ENCODE measurements at places on chromosomes 3 and 15.

DNA sequence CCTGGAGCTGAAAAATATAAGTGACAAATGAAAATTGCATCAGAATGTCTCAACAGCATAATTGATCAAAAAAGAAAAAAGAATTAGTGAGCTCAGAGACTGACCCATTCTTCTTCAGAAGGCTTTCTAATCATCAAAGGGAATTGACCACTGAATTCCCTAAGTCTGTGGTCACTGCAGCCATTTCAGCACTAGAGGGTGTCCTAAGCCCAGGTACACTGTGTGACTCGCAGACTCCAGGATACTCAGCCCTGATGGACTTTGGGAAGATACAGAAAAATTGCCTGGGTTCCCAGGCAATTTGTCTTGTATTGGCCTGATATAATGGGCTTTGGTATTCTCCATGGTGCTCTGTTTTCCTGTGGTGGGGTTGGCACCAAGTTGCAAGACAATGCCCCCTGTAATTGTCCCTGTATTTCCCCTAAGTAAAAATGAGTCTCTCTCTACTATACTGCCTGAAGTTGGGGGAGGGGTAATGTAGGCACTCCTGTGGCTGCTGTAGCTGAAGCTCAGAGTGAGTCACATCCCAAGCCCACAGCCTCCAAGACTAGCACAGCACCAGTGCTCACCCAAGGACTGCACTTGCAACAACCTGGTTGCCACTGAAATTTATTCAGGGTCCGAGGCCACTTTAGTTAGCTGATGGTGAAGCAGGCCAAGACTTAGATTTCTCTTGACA is 256.0 kb upstream of the STAC start:
- peak; percentile 37 for DNase-seq

GRCh38 chr3:133868186-133868585 is 27.5 kb downstream of the RAB6B start:
- no peak for DNase-seq

DNA sequence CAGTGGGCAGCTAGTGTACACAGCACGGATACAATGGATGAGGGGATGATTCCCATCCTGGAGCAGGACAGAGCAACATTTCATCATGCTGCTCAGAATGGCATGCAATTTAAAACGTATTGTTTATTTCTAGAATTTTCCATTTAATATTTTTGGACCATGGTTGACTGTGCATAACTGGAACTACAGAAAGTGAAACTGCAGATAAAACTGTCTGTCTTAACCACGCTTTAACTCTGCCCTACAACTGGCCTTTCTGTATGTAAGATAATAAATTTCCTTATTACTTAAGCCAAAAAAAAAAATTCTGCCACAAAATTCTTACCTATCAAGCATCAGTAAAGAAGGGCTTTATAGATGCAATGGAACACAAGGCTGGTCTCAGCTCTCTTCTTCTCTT is 33.4 kb downstream of the AP3S2 start:
- DNase-seq: no peak

GRCh38 chr3:184654375-184654774 is 57.5 kb downstream of the MAGEF1 start:
- DNase-seq: no peak

DNA sequence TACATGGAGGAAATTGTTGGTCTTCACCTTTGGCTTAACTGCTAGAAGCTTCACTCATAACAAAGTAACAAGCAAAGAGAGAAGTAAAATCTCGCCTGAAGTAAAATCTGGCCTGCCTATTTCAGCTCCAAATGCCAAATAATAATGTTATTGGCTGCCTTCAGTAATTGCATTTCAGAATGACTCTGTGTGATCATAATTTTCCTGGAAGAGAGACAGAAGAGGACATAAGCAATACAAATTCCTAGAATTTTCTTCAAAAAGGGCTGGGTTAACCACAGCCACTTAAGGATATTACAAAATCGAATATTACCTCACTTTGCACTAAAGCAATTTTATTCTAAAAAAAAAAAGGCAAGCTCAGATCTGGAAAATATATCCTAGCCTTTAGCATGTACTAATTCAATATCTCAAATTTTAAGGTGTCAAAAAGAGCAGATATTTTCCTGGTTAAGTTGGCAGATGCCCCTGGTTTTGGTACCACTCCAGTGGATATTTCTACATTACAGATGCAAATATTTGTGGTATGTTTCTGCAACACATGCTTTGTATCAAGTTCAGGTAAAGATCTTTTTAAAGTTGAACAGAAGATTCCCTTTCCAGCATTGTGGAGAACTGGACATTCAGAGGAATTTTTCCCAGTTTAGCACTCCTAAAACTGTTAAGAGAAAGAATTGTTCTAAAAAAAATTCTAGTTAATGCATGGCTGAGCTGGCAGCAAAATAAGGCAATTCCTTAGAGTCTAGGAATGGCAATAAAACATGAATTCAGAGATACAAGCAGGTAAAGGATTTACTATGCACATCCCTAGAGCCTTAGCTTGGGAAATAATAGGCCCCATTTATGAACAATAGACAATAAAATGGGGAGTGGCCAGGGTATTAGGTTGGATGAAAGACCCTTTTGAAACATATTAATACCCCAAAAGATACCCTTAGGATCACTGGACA is 116.7 kb downstream of the STAC start:
- DNase-seq: no peak

DNA sequence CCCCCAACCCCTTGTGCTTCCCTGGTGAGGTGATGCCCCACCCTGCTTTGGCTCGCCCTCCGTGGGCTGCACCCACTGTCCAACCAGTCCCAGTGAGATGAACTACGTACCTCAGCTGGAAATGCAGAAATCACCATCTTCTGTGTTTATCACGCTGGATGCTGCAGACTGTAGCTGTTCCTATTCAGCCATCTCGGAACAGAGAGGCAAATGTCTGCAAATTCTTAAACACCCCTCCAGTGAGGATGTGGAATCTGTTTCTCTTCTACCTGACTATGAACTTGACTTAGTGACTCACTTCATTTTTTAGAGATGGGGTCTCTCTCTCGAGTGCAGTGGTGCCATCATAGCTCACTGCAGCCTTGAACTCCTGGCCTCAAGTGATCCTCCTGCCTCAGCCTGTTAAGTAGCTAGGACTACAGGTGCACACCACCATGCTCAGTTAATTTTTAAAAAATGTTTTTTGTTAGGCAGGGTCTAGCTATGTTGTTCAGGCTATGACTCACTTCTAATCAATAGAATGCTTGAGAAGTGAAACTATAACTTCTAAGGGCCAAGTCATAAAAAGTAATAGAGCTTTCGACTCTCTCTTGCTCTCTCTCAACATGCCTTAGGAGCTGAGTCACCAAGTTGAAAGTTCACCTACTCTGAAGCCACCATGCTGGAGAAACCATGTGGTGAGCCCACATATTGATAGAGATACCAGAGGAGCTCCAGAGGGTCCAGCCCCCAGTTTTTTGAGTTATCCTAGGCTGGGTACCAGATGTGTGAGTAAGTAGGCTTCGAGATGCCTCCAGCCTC is 11.5 kb upstream of the PARP14 start:
- DNase-seq: peak; percentile 68

GRCh38 chr15:60235951-60236710 is 161.7 kb downstream of the ANXA2 start:
- DNase-seq: no peak

GRCh38 chr15:66476535-66476934 is 21.0 kb downstream of the SNAPC5 start:
- no peak for DNase-seq

- no peak for DNase-seq
Observed at GRCh38 chr3:103847081-103848062, 1412.6 kb downstream of the ZPLD1 start.

DNA sequence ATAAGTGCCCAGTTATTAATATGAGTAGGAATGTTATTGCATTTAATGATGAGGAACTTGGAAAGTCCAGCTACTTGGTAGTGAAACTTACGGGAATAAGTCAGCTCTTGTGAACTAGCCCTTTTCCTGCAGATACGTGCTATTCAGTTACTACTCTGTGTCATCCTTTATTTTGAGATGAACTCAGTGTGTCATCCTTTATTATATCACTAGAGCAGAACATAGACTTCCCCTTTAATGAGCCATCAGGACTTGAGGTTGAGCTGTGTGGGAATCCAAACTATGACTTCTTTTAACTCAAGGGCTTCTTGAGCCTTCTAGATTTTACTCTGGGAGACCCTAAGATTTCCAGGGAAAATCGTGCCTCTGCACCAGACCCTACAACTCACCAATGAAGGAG is 3.6 kb downstream of the ACTC1 start:
- no peak for DNase-seq

GRCh38 chr15:39282663-39283208 is 298.1 kb upstream of the THBS1 start:
- DNase-seq: no peak

DNA sequence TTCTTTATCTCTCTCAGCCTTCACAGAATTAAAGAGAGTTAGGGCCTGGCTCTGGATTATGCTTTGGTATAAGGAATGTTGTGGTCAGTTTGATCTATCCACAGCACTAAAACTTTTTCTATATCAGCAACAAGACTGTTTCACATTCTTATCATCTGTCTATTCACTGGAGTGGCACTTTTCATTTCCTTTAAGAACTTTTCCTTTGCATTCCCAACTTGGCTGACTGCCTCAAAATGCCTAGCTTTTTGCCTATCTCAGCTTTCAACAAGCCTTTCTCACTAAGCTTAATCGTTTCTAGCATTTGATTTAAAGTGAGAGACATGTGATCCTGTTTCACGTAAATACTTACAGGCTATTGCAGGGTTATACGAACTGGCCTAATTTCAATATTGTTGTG is 471.8 kb downstream of the GBE1 start:
- no peak for DNase-seq

Data from HFF-Myc (cell line).